Stimulated activated CD8-positive, alpha-beta memory T cell treated with anti-CD3 and anti-CD28 coated beads, Interleukin-4, amount 100 ng/mL, for 1 hour (primary cell): ENCODE measurements at places on chromosomes 16 and 17.

DNA sequence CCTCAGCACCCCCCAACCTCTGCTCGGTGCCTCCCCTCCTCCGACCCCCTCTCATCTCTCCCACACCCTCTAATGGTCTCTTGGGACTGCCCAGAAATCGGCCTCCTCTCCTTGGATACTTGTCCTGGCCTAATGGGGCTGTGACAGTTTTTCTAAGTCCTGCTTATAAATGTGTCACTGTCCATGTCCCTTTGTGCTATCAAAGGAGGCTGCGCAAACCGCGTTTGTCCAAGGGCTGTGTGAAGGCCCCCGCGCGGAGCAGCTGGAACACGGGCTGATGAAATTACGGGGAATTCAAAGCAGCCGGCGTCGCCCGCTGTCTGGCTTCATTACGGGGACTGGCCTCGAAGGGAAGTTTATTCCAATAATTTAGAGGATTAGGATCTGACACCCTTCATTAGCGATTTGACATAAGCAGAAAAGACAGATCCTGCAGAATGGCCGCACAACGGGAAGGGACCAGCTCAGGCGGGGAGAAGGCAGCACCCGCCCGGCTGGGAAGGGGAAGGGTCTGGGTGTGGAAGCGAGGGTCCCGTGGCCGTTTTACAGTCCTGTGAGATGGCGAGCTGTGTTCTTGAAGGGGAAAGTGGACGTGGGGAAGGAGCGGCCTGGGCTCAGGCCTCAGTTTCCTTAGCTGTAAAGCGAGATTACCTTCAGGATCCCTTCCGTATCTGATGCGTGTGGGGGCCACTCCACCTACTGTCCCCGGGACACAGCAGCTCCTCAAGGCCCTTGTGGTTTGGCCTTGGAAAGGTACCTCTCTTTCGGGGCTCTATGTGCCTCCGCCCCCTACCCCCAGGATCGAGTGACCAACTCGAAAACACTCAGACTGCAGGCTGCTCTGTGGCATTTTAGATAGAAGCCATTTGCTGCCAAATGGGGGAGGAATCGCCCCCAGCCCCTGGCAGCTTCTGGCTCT, 1.6 kb upstream of the WFIKKN2 start:
- DNase-seq = no peak

DNA sequence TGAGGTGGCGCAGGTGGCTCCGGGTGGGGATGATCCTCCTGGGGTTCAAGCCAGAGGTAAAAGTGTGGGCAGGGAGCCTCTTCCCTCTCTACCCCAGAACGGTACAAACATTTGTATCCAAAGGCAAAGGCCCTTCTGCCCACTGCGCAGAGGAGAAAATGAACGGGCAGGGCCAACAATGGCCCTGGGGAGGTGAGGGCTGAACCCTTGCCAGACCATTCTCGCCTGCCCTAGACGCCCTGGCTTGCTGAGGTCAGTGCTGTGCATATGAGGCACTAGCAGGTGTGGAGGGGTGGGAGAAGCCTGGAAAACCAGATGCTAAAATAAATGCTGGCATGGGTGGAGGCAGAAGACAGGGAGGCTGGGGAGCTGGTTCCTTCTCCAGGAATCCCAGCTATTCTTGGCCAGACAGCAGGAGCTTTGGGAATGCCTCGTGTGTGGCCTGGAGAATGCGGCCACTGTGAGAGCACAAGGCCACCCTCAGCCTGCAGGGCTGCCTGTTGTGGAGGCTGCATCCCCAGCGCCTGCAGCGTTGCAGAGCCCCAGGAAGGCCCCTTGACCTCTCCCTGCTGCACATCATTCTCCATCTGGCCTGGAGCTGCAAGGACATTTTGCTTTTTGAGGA, 4.5 kb downstream of the C17orf50 start:
- no peak for DNase-seq

DNA sequence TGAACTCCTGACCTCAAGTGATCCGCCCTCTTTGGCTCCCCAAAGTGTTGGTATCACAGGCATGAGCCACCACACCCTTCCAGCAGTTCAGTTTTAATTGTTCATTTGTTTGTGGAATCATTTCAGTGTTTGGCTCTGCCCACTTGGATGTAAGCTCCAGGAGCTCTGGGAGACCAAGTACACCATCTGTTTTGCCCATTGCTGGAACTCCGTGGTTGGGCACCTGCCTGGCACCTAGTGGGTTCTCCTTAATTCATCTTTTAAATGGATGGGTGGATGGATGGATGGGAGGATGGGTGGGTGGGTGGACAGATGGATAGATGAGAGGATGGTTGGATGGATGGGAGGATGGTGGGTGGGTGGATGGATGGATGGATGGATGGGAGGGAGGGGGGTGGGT, 953 bp upstream of the NECAB2 start:
- DNase-seq = no peak

DNA sequence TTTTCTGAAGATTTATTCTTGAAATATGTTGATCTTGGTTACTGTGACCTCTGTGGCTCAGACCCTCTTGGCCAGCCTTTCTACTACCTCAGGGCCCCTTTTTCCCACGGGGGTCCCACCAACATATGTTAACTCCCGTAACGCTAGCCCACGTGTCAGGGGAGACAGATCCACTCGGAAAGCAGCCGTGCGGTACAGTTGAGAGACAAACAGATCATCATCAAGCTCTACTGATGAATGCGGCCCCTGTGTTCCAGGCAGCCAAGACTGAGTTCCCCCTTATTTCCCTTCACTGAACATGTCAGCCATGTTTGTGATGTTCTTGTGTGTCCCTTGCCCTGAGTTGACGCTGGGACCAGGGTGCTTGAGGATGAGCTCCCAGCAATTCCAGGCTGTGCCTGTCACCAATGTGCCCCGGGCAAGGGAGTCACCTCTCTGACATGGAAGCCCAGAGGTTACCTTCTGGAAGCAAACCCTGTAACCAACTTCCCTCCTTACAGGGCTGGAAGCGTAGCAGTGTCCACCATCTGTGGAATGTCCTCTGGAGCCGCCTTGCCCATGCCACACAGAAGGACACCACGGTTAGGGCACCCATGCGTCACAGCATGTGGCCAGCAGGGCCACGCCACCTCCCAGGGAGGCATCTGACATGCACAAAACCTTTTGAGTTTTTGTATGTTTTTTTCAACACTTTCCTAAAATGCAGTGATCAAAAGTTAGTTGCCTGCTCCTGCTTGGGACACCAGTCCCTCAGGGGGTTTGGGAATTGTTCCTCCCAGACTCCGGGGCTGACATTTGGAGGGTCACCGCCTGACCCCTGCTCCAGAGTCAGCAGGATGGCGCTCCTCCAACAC, 193.7 kb upstream of the CHMP6 start:
- no peak for DNase-seq

DNA sequence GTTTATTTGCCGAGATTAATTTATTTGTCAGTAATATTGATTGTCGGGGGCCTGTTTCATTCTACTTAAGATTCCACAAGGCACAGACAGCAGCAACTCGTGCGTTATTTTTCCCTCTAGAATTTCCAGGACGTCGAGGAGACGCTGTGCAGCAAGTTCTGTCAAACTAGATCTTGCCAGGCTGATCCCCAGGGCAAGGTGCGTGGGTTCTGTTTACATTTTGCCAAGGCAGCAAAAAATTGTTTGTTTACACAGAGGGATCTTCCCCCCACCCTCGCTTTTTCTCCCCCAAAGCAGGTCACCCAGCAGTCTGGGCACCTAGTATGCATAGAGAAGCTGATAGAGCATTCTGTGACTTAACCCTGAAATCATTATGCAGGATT, 111.4 kb downstream of the IRX3 start:
- no peak for DNase-seq

DNA sequence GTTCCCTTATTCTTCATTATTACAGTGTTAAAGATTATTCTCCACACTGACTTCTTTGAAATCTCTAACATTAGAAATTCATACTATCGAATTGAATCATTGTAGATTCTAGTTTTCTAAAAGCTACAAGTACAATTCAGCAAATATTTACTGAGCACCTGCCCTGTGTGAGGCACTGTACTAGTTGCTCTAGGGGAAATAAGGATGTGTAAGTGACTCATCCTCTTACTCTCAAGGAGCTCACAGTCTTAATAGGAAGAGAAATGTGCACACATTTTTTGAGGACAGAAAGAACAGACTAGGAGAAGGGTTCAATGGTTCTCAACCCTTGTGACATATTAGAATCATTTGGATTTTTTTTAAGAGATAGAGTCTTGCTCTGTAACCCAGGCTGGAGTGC, 7.7 kb upstream of the SLFN12L start:
- no peak for DNase-seq

DNA sequence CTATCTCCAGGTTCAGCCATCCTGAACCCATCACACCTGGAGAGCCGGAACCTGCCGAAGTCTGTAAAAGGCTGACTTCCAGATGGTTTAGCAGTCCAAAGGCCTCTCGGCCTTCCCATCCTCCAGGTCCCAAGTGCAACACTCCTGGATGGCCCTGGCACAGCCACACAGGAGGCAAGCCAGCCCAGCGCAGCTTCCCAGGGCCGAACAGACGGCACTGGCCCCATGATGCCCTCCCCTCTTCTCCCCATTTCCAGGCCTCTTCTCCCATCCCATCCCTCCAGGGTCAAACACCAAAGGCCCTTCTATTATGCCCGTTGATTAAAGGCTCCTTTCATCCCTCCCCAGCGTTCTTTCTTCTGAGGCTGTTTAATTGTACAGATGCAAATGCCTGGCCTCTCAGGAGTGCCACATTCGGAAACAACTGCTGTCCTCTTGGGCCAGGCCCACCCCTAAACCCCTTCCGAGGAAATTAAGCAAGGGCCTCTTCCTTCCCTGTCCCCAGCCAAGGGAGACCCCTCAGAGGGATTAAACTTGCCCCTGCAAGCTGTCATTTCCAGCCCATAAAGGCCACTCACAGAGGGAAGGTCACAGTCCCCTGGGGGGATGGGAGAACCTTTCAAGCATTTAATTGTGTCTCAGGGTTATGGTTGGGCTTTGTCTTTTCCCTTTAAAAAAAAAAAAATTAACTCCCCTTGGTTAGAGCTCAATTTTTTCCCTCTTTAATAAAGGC, 30.8 kb downstream of the AXIN2 start:
- no peak for DNase-seq

- DNase-seq = no peak
Observed at GRCh38 chr16:84607694-84608093, 10.2 kb downstream of the COTL1 start.

DNA sequence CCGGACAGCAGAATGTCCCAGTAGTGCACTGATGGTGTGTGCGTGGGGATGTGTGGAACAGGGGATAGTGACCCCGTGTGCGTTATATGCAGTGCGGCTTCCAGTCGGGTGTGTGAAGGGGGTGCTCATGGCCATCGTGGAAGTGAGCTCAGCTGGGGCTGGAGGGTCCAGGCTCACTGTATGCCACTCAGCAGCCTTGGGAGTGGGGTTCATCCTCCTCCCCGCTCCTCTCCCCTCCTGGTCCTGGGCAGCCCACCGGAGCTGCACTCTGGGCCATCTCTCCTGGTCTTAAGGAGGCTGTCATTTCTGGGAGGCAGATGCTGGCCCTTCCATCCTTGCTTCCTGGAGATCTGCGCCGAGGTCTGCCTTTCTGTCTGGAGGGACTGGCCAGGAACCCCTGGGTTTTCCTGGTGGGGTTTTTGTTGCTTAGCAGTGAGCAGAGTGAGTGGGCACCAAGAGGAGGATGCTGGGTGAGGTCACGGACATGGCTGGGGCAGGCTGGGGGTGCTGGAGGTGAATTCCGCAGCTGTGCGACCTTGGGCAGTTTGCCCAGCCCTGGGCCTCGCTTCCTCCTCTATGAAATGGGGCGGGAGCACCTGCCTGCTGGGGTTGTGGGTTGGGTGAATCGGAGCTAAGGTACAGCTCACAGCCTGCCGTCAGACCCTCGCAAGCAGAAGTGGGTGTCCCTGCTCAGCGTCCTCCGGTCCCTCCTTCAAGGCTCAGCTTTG, 164.1 kb downstream of the SEC14L1 start:
- no peak for DNase-seq

GRCh38 chr17:49910094-49910857, 58.7 kb upstream of the DLX4 start:
- no peak for DNase-seq

- no peak for DNase-seq
Observed at GRCh38 chr16:34802848-34803599, 1343.6 kb downstream of the TP53TG3F start.

DNA sequence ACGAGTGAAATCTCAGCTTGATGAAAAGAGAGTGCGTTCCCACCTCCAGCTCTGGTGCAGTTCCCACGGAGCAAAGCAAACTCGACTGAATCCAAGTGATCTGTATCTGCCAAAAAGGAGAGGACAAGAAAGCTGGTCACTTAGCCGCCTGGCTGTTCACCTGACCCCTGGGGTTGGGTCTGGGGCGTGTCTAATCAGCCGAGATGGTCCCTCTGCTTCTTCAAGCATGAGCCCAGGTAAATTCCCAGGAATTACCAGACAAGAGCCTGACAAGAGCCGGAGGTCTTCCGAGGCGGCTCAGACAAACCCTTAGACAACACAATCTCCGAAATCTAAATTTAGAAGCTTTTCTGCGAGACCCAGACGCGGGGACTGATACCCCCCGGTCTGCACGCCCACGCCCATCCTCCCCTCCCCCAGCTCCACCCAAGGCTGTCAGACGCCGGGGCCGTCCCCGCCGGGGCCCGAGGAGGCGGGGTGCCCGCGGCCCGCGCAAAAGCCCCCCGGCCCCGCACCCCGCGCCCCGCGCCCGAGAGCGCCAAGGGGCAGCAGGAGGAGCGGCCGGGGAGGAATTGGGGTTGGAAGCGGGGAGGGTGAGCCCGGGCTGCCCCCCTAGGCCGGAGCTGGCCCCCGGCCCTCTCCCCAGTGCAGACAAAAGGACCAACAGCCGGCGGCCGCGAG, 674 bp downstream of the ZNF821 start:
- DNase-seq = no peak

DNA sequence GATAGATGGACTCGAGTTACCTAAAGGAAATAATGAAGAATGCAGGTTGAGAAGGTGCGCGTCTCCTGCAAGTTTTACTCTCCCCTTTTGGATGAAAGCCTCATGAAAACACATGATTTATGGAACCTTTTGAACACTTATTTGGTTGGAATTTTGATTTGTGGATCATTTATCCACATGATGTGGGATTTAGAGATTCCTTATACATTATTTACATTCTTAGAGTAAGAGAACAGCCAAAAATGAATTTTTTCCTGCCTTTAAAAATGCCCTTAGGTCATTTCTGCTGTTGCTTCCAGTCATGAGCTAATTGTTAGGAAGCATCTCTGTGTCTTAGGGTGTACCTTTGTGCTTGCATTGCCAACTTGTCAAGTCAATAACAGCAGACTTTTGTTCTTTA, 99.9 kb downstream of the RPTOR start:
- no peak for DNase-seq

- no peak for DNase-seq
Observed at GRCh38 chr16:50267151-50267631, 840 bp downstream of the ADCY7 start.

GRCh38 chr17:82668024-82668630, 19.9 kb upstream of the WDR45B start:
- no peak for DNase-seq

DNA sequence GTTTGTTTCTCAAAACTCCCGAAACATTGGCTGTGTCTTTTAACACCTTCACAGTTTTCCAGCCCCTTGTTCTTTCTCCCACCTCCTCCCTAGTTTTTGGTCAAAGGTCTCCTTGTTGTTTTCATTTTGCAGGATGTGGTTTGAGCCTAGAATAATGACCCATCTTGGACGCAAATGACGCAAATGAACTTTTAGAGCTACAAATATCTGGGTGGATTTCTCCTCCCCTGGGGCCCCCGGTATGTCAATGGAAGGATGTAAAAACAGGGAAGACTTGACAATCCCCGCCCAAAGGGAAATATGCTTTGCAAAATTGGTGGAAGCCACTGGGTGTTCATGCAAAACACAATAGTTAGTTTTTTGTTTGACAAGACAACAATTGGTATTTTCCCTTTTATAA, 236.0 kb upstream of the IRX3 start:
- DNase-seq = no peak
